ENCODE measurements at places on chromosomes 16 and 17.

DNA sequence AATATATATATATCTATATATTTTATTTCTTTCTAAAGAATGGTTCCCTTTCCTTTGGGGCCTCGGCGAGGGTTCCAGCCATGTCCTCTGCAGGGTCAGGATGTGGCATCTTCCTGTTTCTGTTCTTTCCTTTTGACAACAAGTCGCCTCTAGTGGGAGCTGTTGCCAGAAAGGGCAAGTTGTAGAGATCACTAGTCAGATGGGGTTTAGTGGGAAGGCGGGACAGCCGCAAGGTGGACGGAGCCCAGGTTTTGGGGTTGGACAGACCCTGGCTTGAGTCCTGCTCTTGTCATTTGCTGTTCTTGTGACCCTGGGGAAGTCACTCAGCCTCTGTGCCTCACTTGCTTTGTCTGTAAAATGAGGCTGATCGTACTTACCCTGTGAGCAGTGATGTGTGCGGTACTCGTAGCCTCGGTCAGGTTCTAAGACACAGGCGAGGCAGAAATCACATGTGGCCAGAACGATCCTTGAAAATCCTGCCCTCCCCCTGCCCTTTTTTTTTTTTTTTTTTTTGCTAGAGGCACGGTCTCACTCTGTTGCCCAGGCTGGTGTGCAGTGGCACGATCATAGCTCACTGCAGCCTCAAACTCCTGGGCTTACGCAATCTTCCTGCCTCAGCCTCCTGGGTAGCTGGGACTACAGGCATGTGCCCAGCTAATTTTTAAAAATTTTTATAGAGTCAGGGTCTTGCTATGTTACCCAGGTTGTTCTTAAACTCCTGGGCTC is 80.1 kb downstream of the ABCC6 start:
- no peak for DNase-seq

- peak; percentile 56 for DNase-seq
Observed at GRCh38 chr17:68179236-68179925, 68.5 kb upstream of the AMZ2 start.

DNA sequence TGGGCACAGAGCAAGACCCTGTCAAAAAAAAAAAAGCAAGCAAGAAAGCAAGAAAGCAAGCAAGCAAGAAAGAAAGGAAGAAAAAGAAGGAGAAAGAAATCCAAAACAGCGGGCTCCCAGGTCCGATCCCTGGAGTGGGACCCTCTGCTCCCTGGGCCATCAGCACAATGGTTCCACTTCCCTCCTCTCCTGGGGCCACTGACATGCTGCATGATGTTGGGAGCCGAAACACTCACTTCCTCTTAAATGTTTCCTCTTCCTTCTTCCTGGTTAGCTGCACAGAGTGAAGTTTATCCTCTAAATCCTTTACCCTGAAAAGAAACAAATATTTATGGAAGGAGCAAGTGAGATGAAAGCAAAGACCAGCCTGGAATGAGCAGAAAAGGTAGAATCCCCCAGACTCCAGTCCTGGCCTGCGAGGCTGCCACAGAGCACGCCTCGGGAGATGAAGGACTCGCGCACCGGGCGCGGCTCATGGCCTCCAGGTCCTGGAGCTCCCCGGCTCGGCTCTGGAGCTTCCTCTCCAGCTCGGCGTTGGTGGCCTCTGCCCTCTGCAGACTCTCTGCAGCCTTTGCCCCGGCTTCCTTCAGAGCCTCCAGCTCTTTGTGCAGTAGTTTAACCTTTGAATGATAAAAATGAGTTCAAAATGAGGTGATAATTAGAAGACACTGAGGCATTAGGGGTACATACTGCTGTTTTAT is 19.0 kb downstream of the CCDC57 start:
- no peak for DNase-seq

DNA sequence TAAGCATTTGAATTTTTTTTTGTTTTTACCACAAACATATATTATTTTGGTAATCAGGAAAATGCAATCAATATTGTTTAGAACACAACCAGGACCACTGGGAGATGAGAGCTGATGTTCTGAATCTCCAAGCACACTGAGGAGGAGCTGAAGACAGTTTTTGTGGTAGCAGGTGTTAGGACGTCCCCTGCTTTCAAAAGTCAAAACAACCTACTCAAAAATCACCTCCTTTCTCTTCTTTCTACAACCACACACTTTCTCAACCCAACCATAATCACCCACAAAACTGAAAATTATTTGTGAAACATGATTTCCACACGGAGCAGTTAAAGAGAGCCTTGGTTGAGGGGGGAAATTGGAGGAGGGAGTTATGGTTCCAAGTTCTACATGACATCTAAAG is 26.7 kb upstream of the CFAP20 start:
- no peak for DNase-seq

GRCh38 chr17:57651451-57651850 is 93.6 kb downstream of the CCDC182 start:
- no peak for DNase-seq

- no peak for DNase-seq
Observed at GRCh38 chr17:4150096-4150495, 7.1 kb downstream of the CYB5D2 start.

GRCh38 chr16:63239065-63239570 is 1202.9 kb upstream of the CDH8 start:
- DNase-seq: no peak

- peak; percentile 52 for DNase-seq
Observed at GRCh38 chr17:65022751-65023700, 33.5 kb downstream of the GNA13 start.

Measured in G401 (cell line).